ENCODE measurements at places on chromosomes 3 and 15. TPM values are rescaled to one million over a fixed set of nuclear protein-coding genes. Genes with fewer than 3 reads are reported as not detected.

Gene NPTN
- 51.0 TPM for total RNA-seq

Gene PLSCR2
- not detected for total RNA-seq

Gene KBTBD12
- not detected for total RNA-seq

DNA sequence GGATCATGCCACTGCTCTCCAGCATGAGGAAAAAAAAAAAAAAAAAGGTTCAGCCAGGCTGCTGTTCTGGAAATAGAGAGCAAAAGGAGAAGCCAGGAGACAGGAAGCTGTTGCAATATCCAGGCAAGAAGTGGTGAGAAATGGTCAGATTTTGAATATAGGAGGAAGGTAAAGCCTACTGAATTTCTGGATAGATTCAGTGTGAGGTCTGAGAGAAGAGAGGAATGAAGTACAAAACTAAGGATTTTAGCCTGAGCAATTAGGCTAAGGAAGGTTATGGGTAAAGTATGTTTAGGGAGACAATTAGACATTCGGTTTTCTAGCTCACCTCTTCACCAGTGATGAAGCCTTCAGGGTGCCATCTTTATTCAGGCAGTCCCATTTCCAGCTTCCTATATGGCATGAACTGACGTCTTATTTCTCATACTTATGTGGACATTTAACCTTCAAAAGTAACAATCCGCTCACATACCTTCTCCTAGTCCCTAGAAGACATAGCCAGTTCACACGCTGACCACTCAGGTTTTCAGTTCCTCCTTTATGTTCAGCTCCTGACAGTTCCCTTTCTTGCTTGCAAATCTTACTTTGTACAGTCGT, 57.2 kb downstream of the KIF9 start:
- no peak for DNase-seq

Gene PARP9
- total RNA-seq: 3.0 TPM

GRCh38 chr15:68795298-68795848, 25.3 kb downstream of the ANP32A start:
- peak; percentile 49 for DNase-seq

DNA sequence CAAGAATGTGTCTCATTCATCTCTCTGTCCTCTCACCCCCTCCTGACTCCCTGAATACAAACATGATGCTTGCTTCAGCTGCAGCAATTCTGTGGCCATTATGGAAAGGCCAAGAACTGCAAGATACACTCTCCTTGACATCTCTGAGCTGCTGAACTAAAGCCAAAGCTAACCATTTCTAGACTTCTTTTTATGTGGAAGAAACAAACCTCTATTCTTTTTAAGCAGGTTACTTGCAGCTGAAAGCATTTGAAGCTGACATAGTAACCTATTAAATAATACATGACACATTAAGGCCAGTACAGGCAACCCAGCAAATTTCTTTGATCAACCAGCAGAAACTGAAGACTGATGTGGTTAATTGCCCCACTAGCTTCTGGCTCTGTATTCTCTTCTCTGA, 17.5 kb downstream of the FHIT start:
- DNase-seq: no peak

DNA sequence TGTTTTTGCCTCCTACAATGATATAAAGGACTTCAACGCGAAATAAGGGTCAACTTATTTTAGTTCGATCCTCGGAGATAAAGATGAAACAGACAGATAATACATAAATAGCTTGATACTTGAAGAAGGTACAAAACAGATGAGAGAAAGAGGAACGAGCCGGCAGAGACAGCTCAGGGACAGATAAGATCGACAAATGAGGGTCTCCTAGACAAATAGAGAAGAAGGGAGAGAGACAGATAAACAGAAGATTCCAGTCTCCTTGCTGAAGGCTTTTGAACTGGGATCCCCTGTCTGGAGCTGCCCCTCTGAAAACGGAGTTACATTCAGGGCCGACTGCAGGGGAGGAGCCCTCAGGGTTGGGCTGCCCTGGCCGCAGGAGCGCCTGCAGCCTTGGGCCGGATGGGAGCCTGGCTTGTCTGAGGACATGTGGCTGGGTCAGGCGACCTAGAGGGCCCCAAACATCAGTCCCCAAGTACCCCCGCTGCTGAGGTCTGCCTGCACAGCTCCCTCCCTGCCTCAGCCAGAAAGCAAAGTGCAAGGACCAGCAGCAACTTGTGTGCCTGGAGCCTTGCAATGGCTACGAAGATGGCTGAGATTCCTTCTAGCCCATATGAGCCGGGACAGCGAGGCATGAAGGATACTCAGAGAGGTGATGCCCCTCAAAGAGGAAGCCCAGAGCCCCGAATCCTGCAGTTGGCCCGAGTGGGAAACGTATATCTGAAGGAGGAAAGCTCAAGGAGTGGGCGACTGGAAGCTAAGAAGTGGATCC, 926 bp upstream of the SKOR1 start:
- no peak for DNase-seq

Gene SNRK
- total RNA-seq: 21.4 TPM

GRCh38 chr3:17183951-17184550, 299.3 kb downstream of the PLCL2 start:
- DNase-seq: no peak

DNA sequence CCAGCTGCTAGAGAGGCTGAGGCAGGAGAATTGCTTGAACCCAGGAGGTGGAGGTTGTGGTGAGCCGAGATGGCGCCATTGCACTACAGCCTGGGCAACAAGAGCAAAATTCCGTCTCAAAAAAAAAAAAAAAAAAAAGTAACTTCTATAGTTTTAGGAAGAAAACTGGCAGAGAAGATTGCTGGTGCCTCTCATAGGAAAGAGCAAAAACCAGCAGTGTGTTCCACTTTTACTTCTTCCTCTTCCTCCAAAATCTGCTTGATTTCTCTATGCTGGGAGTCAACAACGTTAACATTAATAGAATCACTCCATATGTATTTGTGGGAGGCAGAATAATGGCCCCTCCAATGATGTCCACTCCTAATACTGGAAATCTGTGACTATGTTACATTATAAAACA, 12.5 kb upstream of the NR1D2 start:
- no peak for DNase-seq

DNA sequence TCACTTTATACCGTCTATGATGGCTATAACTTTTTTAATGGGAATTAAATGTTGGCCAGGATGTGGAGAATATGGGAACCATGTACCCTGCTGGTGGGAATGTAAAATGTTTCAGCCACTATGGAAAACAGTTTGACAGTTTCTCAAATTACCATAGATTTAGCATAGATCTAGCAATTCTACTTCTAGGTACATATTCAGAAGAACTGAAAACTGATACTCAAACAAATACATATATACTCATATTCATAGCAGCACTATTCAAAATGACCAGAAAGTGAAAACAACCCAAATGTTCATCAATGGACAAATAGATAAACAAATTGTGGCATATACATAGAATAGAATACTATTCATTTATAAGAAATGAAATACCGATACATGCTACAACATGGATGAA, 539.4 kb downstream of the IGSF11 start:
- no peak for DNase-seq

Gene CSNK1G1
- 15.5 TPM for total RNA-seq

GRCh38 chr3:12041446-12042041, 37.4 kb downstream of the SYN2 start:
- DNase-seq: no peak
